HEK293T (cell line): ENCODE measurements at places on chromosomes 7 and 10.

DNA sequence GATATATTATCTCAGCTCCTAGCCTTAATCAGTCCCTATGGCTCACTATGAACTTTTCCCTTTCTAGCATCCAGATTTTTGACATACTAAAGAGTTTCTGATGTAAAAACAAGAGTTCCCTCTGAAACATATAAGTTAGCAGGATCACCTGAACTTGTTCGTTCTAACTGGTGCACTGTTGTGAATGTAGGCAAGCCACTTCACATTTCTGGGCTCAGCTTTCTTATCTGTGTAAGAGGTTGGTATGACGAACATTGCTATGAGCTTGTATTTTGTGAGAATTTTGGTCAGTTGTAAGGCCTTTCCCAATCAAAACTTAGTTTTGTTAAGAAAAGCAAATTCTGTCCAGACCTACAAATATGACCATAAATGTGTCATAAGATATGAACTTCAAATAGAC is 46.1 kb downstream of the MAGI2 start:
- DNase-seq = no peak

DNA sequence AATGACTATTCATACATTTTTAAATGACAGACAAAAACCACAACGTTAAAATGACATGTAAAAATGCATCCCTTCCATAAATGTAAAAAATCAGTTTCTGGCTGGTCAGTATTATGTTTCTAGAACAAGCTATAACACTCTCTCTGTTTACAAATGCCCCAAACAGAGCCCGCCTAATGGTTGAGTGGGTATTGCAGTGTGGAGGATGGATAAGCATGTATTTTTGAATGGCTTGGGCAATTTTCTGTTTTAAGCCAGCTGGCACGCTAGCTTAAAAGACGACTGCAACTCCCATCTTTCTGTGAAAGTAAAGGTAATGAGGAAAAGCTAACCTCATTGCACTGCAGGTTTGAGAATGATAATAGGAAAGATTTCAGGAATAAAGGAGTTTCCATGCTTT is 430.7 kb downstream of the PARD3 start:
- no peak for DNase-seq

DNA sequence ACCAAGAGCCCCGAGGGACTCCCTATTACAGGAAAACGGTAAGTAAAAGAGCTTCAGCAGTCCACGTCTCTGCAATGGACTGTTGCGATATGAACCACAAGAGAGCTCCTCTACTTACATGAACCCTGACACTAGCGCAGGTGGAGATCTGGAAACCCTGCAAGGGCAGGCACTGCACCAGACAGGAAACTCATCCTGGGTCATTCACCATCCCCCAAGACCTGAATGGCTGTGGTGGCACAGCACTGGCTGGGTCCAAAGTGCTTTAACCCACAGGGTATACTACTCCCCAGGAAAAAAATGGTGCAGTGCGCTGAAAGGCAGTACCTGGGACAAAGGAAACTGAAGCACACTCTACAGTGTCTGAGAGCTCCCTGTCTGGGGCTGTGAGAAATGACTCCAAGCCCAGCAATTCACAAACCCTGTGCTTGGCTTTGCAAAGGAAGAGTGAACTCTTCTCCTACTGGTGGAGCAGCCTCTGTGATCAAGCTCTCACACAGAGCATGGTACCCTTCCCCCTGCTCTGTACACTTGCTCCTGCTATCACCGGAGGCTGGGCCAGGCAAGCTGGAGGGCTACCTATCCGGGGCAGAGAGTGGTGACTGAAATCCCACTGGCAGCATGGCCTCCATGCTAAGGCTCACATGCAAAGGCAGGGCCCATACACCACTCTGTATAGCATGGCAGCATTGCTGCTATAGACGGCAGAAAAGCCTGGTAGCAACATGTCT is 44.9 kb downstream of the HIBADH start:
- no peak for DNase-seq

DNA sequence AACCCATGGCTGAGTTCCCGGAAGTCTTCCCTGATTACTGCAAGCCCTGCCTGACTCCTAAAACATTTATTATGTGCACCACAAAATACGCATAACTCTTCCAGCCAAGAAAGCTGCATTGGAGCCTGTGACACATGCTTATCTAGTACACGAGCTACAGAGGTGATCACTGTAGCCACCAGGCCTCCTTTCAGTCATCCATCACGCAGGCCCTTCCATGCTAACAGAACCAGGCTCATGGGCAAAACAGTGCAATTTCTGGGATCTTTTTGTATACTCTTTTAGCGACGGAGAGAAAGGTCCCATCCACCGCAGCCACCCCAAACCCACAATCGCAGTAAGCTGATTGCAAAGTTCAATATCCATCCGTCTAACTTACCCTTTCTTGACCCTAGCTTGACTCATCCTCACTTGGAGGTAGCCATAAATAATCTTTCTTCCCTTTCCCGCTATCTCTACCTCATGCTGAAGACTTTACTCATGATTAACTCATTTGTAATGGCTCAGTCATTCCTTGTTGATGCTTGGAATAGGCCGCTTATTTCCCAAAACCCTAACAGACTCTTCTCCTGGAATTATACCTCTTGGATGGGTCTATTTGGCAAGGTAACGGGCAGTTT is 1203.5 kb downstream of the TYW1 start:
- DNase-seq = no peak

DNA sequence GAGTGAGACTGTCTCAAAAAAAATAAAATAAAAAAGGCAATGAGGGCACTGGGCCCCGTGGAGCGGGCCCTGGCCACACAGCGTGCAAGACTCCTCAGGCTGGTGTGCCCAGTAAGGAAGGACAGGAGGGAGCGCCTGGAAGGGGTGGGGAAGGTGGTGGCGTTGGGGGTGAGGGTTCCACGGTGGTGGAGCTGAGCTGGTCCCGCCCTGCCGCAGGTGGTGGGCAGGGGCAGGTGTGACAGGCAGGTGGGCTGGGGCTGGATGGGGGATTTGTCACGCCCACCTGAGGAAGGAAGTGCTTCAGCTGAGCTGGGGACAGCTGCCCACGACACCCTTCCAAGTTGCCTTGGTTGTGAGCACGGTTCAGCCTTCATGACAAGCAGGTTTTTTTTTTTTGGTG is 760 bp upstream of the PRAP1 start:
- no peak for DNase-seq

DNA sequence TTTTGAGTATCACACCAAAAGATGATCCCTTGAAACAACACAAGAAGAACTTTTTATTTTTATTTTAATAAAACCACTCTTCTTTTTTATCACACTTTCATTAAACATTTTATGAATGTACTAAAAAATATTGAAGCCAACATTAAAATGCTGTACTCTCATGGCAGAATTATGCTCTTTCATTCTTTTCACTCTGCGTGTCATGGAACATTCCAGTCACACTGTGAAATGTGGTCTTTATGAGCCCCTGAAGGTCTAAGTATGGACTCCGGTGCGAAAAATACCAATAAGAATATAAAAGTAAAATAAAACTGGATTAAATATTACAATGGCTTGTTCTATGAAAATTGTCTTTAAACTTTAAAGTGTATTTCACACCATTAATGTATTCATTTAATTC is 148.4 kb downstream of the TMEM26 start:
- DNase-seq = no peak
